ENCODE measurements at places on chromosomes 3 and 15. TPM values are rescaled to one million over a fixed set of nuclear protein-coding genes. Genes with fewer than 3 reads are reported as not detected.

The SCAANT1 gene
- total RNA-seq = not detected

The CCRL2 gene
- total RNA-seq = 5.1 TPM

The FBXO40 gene
- total RNA-seq = not detected

The DGKG gene
- total RNA-seq = 12.8 TPM

The REC114 gene
- not detected for total RNA-seq

The MOBP gene
- total RNA-seq = 0.23 TPM

The RHOV gene
- 0.19 TPM for total RNA-seq

The BCL2A1 gene
- 7.8 TPM for total RNA-seq

The NPAP1 gene
- total RNA-seq = not detected

The ARRDC4 gene
- 19.1 TPM for total RNA-seq

The PLSCR5 gene
- not detected for total RNA-seq

The IL17RB gene
- 0.96 TPM for total RNA-seq

The TCF12 gene
- total RNA-seq = 102 TPM

The SCG3 gene
- total RNA-seq = not detected

The SH2D7 gene
- not detected for total RNA-seq

The GDPGP1 gene
- total RNA-seq = 7.1 TPM

The DLEC1 gene
- 0.26 TPM for total RNA-seq

The ZKSCAN7 gene
- total RNA-seq = 6.2 TPM

The CAMK2N2 gene
- 0.26 TPM for total RNA-seq

The ITIH1 gene
- total RNA-seq = not detected

The RASGRF1 gene
- 0.15 TPM for total RNA-seq

The RBPMS2 gene
- 6.9 TPM for total RNA-seq

The NCK1 gene
- 51.9 TPM for total RNA-seq

The NUTM1 gene
- not detected for total RNA-seq

The TM4SF1 gene
- total RNA-seq = 213 TPM

The MYO9A gene
- total RNA-seq = 79.3 TPM

The CCR3 gene
- 0.29 TPM for total RNA-seq

The SOX14 gene
- total RNA-seq = not detected

The ADAMTS7 gene
- total RNA-seq = 14.7 TPM

The GOLGA8S gene
- 0.52 TPM for total RNA-seq
